ENCODE measurements at places on chromosomes 5 and 9.
A peak's percentile ranks its signal among the peaks of the same experiment; 100 is the strongest.

GRCh38 chr5:6659941-6660684 is 26.9 kb downstream of the SRD5A1 start:
- no peak for DNase-seq

- DNase-seq: no peak
Measured at GRCh38 chr5:32201122-32201753, 27.1 kb upstream of the GOLPH3 start.

DNA sequence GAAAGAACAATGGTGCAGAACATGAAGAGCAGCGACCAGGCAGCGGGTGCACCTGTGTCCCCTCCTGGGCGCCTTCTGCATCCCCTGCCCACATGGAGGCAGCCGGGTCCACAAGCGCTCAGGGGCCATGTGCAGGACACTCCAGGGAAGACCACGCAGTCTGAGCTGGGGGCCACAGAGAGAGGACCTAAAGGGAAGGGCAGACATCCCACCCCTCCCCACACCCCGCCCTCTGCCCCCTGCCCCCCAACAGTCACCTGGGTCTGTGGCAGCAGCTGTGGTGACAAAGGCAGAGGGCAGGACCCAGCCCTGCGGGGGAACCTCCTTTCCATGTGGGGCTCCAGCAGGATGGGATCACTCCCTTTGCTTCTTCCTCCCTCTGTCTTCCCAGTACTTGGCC is 805.7 kb downstream of the CDH9 start:
- DNase-seq: no peak

DNA sequence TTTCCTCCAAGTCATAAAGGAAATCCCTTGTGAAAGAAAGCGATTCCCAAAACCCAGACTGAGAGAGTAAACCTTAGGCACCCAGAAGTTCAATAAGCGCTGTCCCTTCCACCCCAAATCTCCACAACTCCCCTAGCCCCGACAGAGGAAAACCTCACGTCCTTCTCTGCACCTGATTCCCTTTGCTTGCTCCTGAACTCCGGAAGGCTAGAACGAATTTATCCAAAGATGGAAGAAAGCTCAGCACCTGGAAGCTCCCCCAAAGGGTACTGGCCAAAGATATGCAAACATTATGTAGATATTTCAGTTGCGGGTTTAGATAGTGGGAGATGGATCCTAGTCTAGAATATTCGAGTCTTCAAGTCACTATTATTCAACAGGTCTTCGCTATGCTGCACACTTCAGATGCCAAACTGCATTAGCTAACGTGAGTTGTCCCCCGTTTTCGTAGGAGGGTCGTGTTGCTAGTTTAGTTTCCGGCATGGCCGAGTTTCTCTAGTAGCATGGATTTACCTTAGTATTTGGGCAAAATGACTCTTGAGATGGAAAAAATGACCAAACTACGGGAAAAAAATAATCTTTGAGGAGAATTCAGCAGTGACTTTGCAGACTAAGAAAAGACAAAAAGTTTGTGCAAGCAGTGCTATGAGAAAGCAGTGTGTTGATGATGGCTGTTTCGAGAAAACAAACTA is 27.7 kb downstream of the NR2F1 start:
- DNase-seq: no peak

- DNase-seq: no peak
Measured at GRCh38 chr5:31957151-31957550, 217.0 kb downstream of the GOLPH3 start.

DNA sequence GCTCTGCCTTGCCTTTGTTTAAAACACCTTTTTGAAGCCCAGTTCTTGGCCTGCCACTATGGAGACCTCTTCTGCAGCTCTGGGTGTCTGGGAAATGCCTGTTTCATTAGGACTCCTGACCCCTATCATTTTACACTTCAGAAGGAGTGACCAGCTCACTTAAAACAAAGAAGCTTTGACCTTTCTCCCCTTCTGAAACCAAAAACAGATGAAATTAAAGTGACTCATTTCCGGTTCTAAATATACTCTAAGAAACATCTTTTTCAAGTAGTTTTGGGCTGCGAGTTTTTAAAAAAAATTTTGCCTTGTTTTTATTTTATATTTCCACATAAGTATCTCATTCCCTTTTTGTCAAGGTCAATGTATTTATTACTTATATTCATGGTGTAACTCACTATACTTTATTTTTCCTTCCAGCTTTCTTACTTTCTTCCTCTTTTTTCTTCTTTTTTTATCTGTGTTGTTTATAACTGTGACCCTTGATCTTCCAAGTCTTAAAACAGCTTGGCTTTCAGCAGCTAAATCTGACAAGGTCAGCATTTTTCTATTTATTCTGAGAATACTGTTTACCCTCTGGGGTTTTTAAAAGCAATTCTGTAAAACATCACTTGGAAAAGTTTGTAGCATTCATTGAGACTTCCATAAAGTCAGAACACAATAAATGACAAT is 672.9 kb downstream of the NR2F1-AS1 start:
- DNase-seq: no peak

DNA sequence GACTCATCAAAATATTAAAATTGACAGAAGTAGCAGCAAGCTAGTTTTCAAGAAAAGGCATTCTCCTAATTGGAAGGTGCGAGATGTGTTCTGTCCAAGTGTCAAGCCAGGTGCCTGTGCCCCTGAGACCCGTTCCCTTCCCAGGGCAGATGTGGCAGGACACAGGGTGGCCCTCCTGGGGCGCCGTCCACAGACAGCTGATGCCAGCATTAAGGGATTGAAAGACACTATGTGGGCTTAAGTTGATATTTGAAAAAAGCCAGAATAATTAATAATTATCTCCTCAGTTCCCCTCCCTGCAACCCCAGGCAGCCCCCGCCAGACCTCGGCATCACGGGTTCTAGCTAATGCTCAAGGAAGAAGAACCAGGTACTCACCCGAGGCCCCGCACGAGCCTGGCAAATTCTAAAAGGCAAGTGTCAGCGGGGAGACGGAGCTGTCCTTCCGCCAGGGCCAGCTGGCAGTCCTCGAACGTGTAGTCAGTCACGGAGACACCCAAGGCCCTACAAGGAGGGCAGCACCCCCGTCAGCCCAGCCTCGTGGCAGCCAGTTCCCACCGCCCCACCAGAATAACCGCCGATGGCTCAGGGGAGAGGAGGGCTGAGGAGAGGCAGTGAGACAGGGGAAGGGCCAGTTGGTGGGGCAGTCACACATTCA is 29.1 kb upstream of the SLC6A3 start:
- DNase-seq: no peak

- no peak for DNase-seq
Measured at GRCh38 chr9:116700279-116700678, 13.2 kb downstream of the TRIM32 start.

- peak; percentile 34 for DNase-seq
Measured at GRCh38 chr5:144191998-144192397, 21.3 kb downstream of the KCTD16 start.

GRCh38 chr9:138043411-138044345 is 166.1 kb downstream of the CACNA1B start:
- DNase-seq: no peak

DNA sequence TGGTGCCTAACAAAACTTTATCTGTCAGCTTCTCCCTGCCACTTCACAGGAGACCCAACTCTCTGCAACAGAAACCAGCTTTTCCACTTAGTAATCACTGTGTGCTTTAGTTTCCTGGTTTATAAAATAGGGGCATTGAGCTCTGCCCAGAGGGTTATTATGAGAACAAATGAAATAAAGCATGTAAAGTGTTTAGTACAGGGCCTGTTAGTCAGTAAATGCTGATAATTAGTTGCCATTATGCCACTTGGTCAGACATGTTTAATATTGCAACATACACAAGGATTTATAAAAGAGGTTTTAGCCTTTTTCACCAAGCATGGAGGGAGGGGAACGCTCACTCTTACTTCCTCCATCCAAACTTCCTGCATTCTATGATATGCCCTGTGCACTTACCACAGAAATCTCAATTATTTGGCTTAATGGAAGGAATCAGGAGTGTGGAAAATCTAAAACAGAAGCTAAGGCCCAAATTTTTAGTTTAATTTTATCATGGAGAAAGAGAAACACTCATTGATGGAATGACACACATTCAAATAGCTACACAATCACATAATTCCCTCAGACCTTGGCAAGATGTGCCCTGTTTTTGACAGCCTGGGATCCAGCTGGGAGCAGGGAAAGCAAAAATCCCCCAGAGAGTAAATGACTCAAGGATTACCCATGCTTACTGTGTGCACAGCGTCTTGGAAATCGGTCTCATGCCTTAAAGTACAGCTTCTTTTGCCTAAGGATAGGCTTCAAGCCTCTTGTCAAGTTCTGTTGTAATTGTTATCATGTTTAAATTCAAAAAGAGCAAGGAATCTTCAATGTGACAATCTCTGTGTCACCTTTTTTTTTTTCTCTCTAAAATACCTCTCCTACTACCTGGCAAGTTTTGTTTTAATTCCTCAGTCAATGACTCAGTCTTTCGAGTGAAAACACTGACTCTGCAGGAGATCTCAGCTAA is 34.0 kb downstream of the ZNF474 start:
- DNase-seq: peak; percentile 57

- no peak for DNase-seq
Measured at GRCh38 chr5:74261866-74262265, 378.7 kb downstream of the ENC1 start.

DNA sequence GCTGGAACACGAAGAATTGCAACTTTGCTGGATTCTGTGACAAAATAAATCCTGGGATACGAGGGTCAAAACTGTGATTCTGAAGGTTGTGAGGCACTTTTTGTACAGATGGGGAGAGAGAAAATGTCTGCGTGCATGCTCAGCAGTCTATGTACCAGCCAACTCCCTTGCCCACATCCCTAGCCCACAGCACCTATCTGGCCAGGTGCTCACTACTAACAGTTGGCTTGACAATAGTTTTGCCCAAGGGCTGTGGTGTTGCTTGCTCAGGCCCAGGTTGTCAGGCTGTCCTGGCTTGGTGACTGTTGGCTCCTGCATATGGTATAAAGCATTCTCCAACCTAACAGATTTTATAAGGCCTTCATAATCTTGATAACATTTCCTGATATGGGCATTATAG is 102.0 kb downstream of the DMRT2 start:
- no peak for DNase-seq

DNA sequence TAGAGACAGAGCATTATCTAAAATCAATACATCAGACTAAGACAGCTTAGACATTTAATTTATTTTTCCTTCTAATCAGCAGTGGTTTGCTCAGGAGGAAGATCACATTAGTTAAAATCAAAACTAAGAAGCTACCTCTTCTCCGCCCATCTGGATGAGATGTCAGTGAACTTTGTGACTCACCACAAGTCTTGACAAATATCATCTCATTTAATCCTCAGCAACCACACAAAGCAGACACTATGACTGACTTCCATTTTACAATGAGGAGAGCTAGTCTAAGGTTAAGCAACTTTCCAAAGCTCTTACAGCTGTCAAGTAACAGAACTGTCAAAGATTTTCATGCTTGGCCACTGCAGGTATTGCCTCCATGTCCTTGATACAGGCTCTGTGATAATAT is 289.5 kb downstream of the DEPDC1B start:
- peak; percentile 27 for DNase-seq

DNA sequence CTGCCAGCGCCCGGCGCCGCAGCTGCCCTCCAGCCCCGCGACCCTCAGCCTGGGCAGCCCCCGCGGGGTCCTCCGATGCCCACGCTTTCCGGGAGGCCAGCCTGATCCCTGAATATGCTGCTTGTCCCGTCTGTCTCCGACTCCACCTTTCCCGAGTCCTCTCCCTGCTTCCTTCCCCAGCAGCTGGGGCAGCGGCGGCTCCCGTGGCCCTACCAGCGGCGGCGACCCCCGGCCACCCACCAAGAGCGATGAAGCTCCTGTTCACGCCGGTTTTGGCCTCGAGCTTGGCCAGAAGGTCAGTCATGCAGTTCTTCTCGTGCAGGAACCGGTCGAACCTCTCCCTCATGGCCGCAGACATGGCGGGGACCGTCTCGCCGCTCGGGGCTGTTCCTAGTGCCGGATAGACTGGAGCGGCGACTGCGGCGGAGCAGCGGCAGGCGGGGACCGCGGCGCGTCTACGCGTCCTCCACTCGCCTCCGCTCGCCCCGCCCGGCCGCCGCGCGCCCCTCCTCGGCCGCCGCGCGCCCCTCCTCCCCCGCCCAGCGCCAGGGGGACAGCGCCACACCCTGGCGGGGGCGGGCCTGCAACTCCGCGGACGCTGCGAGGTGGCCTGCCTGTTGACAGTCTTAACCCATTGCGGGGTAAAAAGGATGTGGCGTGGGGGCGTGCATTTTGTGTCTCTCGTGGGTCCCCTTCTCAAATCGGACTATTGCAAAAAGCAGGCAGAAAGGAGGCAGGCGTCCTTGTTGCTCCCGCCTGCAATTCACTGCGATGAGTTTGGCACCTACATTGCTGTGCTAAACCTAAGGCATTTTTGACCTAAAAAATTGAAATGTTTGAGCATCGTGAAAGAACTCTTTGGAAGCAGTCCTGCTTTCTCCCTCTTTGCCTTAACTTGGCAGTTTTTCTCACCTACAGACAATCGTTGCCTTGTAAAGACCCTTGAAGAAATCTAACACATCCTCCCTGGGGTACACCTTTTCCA is at the start of gene REEP5:
TSS of gene REEP5 (minus strand) at position 395 of the 985 bp plus-strand sequence. CDS start at position 358, 37 bp downstream.
- no peak for DNase-seq

DNA sequence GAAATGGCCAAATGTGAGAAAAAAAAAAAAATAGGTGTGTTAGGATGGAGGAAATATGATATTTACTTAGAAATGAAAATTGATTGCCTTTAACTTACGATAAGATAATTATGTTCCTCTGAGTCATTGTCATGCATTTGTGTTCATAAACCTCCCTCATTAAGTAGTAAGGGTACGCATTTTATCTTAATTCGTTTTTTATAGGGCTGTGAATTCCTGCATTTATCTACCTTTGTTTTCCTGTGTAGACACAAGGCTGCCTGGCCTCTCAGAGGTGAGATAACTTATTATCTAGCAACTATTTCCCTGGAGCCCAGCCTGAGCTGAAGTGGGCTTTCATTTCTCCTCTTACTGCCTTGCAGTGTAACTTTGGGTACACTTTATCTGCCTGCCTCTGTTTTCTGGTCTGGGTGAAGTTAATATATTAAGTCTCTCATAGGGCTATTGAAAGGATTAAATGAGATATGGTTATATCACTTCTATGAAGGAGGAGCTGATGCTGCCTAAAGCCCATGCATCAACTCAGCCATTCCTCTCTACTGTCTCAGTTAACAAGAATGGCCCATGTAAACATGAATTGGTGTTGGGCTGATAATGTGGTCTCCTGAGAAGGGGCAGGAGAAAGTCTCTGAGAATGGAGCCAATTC is 103.8 kb upstream of the KLF4 start:
- DNase-seq: no peak
